AG09309 (cell line): ENCODE measurements at places on chromosomes 13 and 19.

GRCh38 chr19:50162988-50163387 is at the start of gene IZUMO2:
IZUMO2 (minus strand) TSS chr19:50163281; CDS start chr19:50163194, 87 bp downstream.
- DNase-seq: no peak

DNA sequence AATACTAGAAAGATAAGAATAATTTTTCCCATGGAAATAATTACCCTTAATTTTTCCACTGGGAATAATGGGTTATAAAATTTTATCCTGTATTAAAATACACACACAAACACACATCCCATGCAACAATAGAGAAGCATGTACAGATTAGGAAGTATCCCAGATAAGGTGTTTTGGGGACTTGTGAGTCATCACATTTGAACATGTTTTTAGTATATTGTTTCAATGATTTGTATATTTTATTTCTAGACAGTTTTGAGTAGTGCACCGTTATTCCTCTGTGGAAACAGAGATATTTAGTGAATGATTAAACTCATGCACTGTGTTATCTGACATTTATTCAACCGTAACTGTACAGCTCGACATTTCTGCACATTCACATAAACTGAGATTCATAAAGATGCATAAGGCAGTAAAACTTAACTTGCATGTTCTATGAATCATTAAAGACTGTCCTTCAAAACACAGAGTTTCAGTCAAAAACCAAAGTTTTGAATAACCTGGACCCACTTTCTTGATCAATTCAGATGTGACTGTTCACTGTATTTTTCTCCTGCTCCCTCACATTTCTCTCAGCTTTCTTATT is 30.1 kb downstream of the KLF12 start:
- no peak for DNase-seq

GRCh38 chr19:53123400-53123799 is 9.3 kb downstream of the ZNF415 start:
- DNase-seq: no peak

- peak; percentile 97 for DNase-seq
Measured at GRCh38 chr19:18224525-18225354, 1.5 kb downstream of the PDE4C start.

DNA sequence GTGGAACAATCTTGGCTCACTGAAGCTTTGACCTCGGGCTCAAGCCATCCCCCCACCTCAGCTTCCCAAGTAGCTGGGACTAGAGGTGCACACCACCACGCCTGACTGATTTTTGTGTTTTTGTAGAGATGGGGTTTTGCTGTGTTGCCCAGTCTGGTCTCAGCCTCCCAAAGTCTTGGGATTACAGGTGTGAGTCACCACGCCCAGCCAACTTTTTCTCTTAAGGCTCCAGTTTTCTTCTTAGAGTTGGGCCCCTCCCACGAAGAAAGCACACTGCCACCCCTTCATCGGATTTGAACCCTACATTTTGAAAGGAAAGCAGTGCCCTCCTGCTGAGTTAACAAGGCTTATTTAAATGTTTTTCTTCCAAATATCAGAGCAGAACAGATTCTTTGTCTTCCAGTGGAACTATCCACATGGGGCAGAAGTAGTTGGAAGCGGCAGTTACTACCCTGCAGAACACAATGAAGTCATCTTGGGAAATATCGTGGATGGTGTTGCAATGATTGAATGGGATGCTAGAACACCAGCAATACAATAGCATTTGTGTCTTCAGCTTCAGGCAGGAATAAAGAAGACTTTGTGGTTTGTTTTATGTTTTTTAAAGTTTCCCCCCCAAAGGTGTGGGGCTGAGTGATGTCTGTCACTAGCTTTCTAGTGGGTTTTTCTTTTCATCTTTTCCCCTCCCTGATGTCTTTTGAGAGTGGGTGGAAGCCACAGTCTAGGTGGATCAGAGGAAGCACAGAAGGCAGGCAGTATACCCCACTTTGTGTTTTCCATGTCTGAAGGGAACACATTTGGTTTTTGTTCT is 8.9 kb downstream of the ACTN4 start:
- no peak for DNase-seq

- DNase-seq: no peak
Measured at GRCh38 chr13:79196366-79196765, 209.7 kb downstream of the RBM26 start.
